ENCODE measurements at places on chromosomes 11 and 22. TPM values are rescaled to one million over a fixed set of nuclear protein-coding genes. Genes with fewer than 3 reads are reported as not detected.

GRCh38 chr11:97722065-97722464, 1298.7 kb upstream of the CNTN5 start:
- no peak for DNase-seq

- no peak for DNase-seq
Observed at GRCh38 chr11:96481771-96482170, 92.0 kb downstream of the JRKL start.

ACR gene
- not detected for total RNA-seq

DNA sequence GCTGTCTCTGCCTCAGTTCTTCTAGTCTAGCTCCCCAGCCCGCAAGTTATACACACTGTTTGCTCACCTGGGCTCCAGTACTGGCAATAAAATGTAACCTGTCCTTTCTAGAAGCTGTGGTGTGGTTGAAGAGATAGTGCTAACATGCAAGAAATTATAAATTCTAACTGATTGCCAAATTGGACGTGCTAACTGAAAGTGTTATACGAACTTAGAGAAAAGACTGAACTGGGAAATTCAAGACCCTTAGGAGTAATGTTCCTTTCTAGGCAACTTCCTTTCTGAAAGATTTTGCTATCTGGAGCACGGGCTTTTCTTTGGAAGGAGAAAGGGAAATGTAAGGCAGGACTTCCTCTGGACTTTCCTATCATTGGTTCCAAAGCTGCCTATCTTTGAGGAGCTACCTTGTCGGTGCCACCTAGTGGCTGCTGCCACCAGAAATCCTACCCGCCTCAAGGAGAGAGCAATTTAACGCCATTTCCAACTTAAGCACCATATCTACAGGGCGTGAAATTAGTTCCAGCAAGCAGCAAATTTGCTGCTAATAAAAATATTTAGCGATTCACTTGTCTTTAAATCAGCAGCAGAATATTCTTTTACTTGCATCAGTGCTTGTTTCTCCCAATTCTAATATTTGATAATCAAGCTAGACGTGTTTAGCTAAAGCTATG, 12.7 kb upstream of the TMEM218 start:
- DNase-seq = no peak

Data from naive thymus-derived CD4-positive, alpha-beta T cell (primary cell).